ENCODE measurements at places on chromosomes 2 and 18.

- DNase-seq: no peak
Measured at GRCh38 chr2:212906620-212907019, 244.8 kb downstream of the IKZF2 start.

- DNase-seq: no peak
Measured at GRCh38 chr2:120293096-120294007, 40.7 kb downstream of the RALB start.

DNA sequence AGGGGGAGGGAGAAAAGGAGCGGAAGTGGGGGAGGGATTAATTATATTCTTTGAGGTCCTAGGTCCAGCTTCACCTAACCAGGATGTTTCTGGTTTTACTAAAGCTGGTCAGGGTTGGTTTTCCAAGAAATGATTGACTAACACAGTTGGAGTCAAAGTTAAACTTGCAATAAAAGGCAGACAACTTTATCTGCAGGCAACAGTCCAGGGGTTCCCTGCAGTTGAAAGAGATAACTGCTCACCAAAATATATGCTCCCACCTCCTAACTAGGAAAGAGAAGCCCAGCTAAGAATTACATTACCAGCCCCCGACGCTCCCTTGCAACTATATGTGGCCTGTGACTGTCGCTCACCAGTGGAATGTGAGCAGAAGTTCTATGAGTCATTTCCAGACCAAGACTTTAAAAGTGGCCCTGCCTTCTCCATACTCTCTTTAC is 140.0 kb upstream of the PKDCC start:
- DNase-seq: no peak

DNA sequence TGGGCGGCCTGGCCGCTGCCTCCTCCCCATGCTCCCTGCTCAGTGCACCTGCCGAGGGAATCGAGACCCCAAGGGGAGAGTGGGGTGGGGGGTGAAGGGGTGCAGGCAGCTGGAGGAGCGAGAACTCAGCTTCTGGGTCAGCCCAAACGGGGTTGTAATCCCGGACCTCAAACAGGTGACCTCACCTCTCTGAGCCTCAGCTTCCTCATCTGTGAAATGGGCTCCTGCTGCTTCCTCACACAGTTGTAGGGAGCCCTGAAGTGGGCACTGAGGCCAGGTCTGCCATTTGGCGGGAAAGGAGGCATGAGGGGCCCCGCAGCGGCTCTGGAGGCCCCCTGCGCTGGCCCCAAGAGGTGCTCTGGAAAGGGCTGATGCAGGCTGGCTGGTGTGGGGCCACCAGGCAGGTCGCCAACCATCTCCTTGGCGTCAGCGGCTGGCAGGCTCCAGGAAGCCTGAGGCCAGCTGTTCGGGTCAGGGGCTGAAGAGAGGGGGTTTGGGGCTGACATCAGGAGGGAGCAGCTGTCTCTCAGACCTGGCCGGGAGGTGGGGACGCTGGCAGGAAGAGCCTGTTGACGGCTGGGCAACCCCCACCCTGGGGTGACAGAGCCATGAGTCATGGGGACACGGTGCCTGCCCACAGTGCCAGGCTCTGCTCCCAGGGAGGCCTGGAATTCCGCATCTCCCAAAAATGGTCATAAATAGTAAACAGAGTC is 4.9 kb downstream of the KLHL30 start:
- no peak for DNase-seq

DNA sequence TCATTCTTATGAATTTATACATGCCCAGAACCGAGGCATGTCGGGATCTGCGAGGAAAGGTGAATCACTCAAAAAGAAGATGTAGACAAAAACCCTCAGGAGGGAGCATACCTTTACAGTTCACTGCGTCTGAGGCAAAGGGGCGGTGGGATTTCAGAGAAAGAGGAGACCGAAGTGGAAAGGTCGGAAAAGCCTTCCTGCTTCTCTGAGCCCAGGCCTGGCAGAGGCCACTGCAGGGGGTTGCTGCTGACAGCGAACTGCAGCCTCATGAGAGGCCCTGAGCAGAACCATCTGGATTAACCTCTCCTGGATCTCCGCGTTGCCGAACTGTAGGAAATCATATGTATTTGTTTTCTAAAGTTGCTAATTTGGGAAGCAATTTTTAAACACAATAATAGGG is 713.1 kb upstream of the SOX11 start:
- DNase-seq: no peak

DNA sequence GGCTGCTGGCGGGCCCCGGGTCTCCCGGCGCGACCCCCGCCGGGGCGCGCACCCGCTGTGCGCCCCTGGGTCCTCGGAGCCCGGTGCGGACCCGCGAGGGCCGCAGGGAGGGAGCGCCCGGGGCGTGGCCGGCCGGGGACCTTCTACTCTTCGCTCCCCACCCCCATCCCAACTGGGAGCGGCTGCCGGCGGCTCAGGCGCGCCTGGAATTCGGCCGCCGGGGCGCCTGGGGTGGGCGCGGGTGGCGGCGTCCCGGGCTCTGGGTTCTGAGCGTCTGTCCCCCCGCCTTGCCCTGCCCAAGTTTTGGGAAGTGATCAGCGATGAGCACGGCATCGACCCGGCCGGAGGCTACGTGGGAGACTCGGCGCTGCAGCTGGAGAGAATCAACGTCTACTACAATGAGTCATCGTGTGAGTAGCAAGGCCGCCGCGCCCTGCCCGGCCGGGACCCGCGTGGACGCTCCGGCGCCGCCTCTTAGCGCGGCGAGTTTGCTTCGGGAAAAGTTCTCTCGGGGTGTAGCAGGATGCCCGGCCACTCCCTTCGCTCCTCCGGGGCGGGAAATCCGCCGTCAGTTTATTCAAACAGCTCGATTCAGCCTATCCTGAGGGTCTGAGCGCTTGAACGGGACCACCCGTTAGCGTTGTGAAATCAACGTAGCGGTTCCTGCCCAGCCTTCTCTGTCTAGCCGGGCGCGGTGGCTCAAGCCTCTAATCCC is 502 bp downstream of the TUBB6 start:
- DNase-seq: peak; percentile 57

DNA sequence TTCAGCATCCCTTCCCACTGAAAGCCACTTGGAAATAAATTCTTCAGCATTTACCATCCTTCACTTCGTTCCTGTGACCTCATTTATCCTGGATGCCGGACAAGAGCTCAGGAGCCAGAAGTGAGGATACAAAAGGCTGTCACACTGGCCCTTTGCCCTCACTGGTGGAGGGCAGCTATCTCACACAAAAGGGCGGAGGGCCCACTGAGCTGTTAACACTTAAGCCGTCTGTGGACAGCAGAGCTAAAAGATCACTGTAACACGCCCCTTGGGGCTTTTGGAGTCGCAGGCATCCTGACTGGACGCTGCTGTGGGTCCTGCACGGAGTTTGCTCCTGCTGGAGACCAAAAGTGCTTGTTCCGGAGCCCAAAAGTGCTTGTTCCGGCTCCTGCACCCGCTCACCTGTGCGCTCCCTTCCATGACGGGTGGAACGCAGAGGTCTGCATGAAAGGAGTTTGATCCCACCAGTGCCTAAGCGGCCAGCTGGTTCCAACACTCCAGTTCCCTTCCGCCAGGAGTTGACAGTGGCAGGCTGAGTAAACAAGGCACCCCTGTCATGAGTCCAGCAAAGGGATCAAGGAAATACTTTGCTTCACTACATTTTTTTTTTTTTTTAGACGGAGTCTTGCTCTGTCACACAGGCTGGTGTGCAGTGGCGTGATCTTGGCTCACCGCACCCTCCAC is 572.0 kb upstream of the LINC00305 start:
- no peak for DNase-seq

- DNase-seq: no peak
Measured at GRCh38 chr2:75324861-75325284, 125.6 kb upstream of the TACR1 start.

GRCh38 chr2:133425612-133426011 is 142.7 kb downstream of the NCKAP5 start:
- DNase-seq: no peak

DNA sequence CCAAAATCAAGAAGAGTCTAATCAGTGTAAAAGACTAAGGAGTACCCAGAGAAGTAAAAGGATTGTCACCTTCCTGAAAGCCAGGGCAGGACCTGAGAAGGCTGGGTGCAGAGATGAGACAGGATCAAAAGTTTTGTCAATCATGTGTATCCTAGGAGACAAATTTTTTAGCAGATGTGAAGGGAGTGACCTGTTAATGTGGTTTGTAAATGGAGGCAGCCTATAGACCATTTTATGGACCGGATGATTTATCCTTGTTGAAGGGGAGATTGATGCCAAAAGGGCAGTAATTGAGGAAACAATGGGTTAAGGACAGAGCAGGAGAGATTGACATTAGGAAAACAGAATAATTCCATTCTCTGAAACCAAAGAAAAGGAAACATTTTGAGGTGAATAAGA is 813 bp downstream of the NDC80 start:
- DNase-seq: no peak

DNA sequence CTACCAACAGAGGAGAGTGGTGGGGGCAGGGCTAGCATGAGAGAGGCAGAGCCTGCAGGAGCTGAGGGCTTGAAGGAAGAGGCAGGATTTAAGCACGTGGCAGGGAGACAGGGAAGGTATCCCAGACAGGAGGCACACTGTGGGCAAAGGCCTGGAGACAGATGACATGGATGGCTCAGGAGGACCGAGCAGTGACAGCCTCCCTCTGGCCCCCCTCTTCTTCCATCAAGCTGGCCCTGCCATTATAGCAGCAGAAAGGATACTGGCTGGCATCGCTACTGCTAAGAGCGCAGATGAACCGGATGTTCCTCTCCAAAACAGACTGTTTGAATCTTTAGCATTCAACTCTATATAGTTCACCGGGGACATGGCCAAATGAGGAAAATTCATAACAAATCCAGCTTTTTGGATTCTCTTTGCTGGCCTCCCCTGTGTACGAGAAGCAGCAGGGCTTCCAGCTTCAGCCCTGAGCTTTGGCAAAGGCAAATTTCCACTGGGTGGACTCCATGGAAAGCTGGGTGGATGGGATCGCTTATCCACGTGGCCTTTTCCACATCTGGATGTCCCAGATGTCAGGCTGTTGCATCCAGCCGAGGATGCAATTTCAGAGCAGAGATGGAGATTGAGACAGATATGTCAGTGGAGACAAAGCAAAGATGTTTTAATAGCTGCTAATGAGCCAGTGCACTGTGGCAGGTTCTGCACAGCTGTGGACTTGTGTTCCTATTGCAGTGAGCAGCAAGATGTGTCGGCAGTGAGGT is 36.2 kb downstream of the CAPN13 start:
- no peak for DNase-seq

DNA sequence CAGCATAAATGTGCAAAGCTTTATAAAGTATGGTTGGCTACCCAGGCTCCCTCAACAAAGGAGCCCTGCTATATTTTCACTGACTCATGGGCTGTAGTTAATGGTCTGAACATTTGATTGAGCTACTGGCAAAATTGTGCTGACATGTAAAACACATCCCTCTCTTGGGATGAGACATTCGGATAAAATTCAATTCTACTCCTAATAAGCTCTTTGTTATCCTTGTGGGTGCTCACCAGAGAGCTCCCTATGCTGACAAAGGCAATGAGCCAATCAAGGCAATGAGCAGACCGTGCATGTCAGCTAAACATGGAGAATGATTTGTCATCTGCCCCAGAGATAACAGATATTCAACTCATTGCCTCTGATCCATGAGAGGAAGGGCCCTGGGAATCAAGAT is 27.7 kb downstream of the SERPINB8 start:
- DNase-seq: no peak

DNA sequence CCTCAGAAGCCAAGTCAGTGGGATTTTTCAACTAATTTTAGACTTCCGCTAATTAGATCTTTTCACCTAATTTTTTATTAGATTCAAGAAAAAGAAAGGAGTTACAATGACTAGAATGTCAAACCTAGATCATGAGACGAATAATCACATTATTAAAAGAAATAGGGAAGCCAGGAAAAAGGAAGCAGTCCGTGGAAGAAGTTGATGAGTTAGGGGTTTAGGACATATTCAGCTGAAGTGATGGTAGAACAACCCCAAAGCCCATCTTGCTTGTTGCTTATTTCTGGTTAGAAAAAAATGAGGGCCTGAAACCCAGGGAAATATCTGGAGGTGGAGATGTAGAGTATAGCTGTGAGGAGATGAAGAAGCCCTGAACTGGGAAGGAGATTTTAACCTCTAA is 8.0 kb downstream of the KLF7 start:
- DNase-seq: no peak

DNA sequence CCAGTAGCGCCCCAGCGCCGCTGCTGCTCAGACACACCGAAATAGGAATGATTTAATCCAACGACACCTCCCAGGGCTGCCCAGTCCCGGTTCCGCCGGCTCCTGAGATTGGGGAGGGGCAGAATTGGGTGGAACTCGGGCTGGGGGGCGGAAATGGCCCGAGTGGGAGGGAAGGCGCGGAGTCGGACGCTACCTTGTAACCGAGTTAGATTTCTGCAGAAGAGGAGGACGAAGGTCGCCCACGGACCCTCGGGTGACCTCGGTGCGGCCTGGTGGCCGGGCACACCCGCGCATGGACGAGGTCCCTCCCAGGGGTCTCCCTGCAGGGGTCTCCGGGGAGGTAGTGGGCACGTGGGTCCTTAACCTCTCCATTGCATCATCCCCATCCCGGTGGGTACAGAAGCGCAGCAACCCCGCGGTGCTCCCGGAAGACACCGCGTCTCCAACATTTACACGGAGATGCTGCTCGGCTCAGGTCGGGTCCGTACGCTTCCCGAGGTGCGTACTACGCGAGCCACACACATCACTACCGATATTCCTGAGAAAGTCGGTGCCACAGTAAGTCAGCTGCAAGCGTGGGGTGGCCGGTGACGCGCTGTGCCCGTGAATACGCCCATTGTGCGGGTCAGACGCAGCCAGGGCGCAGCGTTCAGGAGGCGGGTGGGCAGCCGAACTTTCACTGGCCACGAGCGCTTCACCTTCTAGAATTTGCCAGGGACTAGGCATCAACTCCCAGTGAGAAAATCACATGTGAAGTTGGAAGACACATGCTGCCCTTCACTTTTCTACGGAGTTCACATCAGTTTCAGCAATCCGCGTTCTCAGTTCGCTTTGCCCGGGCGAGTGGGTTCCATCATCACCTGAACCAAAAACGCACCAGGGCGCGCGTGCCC is 3.0 kb downstream of the ZNF516 start:
- DNase-seq: no peak

- DNase-seq: no peak
Measured at GRCh38 chr2:100784681-100785080, 35.3 kb upstream of the NPAS2 start.

DNA sequence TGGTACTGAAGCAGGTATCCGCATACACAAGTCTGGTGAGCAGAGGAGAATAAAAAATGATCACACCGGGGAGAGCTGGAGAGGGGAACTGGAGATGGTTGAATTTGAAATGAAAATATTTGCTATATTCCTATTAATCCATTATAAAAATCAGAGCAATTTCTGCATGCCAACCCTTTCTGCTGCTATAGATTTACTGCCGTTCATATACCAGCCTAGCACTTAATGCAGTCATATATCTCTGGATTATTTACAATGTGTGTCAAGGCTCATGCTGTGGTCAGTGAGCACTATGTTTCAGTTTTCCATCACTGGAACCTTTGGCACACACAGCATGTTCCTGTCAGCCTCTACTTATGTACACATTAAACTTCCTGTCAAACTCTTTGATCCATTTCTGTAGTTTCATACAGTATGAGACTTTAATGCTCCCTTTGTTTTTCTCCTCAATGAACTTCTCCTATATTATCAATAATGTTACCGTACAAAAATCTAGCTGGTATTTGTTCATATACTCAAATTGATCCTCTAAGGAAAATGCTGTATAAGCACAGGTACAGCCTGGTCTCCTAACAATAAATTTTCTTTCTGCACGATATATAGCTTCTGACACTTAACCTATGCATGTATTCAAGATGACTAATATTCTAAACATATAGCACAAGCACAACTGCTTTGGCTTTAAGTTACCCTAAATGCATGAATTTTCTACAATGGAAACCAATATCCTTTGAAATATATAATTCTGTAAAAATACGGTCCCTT is 36.7 kb downstream of the FANCL start:
- DNase-seq: no peak

- no peak for DNase-seq
Measured at GRCh38 chr2:59575191-59575590, 978.3 kb downstream of the BCL11A start.

Data from B cell (primary cell).